Hippocampal formation (tissue), 2 donors: ENCODE measurements at places on chromosomes 16 and 17.

- no peak for DNase-seq
Measured at GRCh38 chr17:16423226-16423872, 8.0 kb downstream of the TRPV2 start.

- DNase-seq = no peak
Measured at GRCh38 chr16:85674828-85675227, 13.9 kb downstream of the GINS2 start.

GRCh38 chr16:81645266-81645694 lies 133.8 kb upstream of the PLCG2 start:
- peak; percentile 21 for DNase-seq

DNA sequence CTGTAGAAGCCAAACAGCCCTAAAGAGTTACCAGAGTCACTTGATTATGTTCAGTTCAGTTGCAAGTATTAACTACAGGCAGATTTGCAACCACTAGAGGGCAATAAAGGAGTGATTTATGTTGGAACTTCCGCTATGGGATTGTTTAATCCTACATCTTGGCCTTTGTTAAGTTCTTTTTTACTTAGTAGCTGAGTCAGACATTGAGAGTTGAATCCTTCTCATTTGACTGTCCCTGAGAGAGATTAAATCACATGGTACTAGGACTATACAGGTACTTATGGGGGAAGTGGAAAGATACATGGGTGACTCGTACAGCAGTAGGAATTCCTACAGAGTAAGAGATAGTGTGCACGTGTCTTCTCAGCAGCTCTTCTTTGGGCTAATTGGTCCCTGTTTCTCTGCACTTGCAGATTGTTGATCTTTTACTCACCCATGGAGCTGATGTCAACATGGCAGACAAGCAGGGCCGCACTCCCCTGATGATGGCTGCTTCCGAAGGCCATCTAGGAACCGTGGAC lies 40.3 kb downstream of the CYB561 start:
- DNase-seq = peak; percentile 61

DNA sequence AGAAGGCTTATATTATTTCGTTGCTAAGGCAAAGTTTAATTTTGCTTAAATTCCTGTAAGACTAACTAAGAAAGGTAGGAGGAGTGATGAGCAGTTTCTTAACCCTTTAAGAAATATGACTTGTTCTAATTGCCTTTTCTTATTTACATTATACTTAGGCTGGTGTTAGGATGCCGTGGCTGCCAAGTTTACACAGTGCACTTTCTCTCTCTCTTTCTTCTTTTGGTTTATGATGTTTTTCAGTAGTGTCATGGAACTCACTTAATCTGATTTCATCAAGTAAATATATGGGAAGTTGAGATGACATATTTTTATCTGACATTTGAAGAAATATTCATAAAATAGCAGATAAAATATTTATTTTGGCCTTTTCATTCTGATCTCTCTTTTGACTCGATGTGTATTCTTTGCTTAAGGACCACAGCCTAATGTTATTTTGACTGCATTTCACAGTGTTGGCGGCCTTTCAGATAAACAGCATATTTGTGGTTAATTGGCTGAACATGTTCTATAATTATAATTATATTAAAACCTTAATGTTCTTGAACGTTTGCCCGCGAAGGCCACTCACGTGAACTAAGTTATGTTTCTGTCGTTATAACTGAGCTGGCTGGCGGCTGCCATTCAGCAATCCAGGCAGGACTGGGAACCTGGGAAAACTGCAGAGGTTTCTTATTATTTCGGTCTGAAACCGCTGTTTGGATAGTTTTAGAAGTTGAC lies 191.6 kb downstream of the WWOX start:
- no peak for DNase-seq

DNA sequence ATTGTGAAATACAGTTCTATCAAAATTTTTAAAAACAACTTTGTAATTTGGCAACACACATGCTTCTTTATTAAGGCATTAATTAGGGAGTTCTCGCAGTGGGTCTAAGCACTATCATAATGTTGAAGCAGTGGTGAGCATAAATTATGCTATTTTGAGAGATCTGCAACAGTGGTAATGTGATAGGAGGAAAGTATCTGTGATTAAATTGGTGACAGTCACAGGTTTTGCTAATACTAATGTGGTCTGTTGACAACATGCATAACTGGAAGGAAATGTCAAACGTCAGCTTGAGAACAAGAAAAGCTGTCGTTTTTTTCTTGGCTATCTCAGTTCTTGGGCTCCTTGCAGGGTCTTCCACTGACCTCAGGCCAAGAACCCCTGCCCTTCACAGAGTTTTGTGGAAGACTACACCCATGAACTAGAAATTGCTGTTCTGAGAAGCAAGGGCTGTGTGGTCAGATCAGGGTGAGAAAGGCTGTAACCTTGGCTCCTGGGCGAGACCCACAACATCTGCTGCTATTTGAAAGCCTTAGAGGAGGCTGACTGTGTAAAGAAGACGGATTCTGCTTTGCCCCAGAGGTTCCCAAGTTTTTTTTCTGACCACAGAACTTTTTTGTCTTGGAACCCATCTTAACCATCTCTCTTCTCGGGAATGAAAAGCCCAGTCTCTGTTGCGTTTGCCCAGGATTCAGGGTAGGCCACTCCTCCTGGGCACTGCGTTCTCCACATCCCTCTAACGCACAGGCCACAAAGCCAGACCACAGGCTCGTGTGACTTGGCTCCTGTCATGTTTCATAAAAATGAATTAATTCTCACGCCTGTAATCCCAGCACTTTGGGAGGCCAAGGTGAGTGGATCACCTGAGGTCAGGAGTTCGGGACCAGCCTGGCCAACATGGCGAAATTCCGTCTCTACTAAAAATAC lies 13.9 kb downstream of the ATP2A1 start:
- DNase-seq = no peak

DNA sequence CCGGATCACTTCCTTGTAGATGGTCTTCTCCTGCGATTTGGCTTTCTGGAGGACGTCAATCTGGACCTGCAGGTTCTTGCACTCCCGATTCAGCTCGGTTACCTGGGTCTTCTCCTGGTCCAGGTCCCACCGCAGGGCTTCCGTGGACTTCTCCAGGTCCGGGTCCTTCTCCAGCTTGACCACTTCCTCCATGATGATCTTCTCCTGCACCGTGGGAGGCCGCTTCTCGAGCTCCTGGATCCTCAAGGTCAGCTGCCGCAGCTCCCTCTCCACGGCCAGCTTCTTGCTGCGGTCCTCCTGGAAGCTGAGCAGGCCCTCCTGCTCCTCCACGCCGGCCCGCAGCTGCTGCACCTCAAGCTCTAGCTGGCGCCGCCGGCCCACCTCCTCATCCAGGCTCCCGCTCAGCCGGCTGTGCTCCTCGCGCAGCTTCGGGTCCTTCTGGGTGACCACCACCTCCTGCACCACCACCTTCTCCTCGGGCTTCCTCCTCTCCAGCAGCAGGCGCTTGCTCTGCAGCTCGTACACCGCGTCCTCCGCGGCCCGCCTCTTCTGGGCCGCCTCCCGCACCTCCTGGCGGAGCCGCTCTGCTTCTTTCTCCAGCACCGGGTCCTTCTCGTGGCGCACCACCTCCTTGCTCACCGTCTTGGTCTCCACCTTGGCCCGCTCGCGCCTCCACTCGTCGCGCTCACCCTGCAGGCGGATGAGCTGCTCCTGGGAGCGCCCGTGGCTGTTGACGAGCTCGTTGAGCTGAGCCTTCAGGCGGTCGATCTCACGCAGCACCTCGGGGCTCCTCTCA lies 8.2 kb downstream of the CDK3 start:
- DNase-seq = no peak

DNA sequence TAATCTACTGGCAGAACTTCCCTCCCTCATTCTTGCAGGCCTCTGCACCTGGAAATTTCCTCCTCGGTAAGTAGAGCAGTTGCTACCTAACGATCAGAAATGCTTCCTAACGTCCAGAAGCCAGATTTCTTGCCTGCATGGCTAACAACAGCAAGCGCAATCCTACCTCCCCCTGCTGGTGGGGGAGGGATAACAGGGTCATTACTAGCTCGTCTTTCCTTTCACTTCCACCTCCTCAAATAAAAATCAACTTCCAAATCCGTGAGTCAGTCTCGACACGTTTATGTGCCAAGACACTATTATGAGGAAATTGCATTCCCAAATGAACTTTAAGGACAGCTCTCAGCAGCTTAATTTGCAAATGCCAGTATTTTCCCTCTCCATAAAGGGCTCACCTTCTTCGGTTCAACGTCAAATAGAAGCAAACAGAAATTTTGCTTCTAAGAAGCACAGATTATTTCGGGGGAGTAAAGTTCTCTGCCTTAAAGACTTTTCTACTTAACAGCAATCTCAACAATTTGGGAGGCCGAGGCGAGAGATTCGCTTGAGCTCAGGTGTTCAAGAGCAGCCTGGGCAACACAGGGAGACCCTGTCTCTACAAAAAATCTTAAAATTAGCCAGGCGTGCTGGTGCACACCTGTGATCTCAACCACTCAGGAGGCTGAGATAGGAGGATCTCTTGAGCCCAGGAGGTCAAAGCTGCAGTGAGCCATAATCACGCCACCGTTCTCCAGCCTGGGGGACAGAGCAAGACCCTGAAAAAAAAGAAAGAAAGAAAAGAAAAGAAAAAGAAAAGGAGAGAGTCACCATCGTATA lies 188.6 kb upstream of the PSMD7 start:
- no peak for DNase-seq

DNA sequence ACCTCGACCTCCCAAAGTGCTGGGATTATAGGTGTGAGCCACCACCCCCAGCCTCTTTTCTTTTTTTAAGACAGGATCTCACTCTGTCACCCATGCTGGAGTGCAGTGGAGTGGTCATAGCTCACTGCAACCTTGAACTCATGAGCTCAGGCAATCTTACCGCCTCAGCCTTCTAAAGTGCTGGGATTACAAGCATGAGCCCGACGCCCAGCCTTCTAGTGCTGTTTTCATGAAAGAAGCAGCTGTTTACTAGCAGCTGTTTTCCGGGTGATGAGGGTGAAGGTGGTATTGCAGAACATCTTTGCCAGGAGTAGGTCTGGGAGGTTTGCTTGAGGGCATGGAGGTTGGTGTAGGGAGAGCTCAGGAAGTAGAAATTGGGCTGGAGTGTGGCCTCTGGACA lies 2.0 kb downstream of the ADCY7 start:
- DNase-seq = no peak

- no peak for DNase-seq
Measured at GRCh38 chr16:28538733-28539596, at the start of gene NUPR1. NUPR1 (minus strand) TSS chr16:28538974; CDS start chr16:28538907, 67 bp downstream.

DNA sequence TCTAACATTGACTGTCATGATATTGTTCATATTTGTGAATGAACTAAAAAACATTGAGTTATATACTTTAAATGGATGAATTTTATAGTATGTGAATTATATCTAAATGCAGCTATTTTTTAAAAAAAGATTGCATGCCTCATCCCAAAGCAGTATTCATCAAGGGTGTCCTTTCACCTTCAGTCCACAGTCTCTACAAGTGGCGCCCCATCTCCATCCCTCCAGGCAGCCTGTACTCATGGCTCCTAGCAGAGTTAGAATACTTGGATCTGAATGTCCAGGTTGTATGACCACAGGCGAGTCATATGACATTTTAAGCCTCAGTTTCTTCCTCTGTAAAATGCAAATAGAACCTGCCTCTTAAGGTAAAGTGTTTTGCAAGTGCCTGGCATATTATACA lies 69.8 kb downstream of the TMEM100 start:
- DNase-seq = no peak

DNA sequence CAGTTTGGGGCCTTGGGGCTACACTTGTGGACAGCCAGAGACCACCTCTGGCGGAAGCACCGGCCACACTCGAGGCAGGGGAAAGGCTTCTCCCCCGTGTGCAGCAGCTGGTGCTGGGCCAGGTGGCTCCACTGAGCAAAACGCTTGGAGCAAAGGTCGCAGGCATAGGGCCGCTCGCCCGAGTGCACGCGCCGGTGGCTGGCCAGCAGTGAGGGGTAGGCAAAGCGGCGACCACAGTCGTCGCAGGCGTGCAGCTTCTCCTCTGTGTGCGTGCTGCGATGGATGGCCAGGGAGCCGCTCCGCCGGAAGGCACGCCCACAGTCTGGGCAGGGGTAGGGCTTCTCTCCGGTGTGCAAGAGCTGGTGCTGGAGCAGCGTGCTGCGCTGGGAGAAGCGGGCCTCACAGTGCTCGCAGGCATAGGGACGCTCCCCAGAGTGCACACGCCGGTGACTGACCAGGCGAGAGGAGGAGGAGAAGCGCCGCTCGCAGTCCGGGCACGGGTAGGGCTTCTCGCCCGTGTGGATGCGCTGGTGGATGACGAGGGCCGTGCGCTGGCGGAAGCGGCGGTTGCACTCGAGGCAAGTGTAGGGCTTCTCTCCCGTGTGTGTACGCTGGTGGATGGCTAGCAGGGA lies 5.8 kb downstream of the ZNF689 start:
- no peak for DNase-seq

GRCh38 chr16:78198288-78198687 lies 98.8 kb downstream of the WWOX start:
- DNase-seq = peak; percentile 9

GRCh38 chr16:14337303-14338191 lies 266.4 kb downstream of the MRTFB start:
- no peak for DNase-seq

DNA sequence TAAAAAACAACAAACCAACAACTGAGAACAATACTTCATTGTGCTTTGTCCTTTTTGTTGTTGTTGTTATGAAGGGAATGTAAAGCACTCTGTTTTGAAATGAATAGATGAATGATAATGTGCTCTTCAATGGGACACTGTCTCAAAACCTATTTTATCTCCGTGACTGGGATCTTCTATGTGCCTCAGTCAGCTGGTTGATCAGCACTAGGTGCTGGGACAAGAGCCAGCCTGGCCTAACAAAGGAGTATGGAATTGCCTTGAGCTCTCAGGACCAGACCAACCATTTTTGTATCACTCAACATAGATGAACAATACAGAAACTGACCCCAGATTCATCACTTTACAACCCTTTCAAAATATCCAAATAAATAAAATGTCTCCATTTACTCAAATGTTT lies 440.2 kb downstream of the KCNJ2 start:
- peak; percentile 95 for DNase-seq

DNA sequence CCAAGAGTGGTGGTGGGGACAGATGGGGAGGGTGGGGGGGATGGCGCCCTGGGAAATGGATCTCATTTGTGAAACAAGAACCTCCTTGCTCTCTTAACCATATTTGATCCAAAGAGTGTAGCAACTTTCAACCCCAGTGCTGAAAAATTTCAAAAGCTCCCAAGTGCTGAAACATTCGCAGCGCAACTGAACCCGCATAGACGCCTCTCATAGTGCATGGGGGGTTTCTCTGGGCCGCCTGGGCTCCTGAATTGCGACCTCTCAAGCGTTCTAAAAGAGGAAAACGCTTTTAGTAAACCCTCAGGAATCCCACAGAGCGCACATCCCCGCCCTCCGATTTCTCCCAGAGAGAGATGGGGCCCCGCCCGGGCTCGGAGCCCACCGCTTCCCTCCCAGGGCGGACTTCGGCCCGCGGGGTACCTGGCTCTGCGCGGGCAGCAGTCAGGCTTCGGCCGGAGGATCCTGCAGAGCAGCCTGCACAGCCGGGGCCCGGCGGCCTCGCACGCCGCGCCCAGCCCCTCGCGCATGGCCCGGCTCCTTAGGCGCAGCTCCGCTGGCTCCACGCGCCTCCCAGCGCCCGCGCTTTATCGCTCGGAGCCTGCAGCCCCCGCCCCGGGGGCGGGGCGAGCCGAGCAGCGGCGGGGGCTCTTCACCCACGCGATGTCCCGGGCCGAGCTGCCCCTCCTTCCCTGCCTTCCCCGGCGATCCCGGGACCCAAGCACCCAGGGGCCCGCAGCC lies 7.0 kb downstream of the NOS2 start:
- no peak for DNase-seq
